RPMI7951 (cell line): ENCODE measurements at places on chromosomes 7 and 10.

DNA sequence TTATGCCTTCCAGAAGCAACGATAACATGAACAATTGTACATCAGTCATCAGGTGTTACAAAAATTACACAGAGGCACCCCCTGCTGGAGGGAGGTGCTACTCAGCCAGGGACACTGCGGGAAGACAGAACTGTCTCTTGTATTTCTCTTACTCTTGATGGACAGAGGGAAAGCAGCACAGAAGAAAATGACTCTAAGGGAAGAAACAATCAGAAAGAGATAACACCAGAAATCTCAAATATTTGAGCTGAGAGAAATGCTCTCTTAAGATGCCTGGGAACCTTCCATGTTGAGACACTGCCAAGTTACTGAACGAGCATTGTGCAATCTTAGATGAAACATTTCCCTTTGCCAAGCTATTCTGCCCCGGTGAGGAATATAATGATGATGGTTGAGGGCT is 227.6 kb upstream of the NPSR1 start:
- DNase-seq = peak; percentile 79

DNA sequence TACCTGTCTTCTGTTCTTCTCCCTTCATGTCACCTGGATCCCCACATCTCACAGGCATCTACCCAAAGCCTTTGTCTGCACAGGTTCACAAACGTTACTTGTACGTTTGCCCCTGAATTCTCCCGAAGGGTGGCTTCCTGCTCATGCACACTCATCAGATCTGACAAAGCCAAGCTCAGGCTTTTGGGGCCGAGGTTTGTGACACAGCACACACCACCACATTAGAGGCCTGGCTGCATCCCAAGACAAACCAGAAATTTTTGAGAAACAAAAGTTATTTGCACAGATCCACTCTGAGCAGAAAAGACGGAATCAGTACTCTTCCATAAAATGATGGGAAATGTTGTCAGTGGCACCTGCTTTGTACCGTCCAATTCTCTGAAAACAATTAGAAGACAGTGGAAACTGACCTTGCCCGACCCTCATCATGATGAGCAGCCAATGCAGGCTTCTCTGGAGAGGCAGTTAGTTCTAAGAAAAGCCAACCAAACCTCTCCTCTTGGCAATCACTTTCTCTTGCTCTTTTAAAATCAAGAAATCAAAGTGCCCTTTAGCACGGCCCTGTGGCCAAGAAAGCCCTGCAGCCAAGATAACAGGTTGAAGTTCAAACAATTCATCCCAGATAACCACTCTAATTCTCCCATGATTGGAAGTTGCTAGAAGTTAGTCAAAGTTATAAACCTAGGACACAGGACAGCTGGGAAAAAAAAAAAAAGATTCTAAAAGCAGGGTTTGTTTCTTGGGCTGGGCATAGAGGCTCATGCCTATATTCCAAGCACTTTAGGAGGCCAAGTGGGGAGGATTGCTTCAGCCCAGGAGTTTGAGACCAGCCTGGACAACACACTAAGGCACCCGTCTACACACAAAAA is 13.6 kb upstream of the SVIL start:
- peak; percentile 84 for DNase-seq

- no peak for DNase-seq
Observed at GRCh38 chr7:45216181-45216580, 58.6 kb downstream of the RAMP3 start.

- peak; percentile 61 for DNase-seq
Observed at GRCh38 chr10:80407812-80408241, 524 bp upstream of the PRXL2A start.

DNA sequence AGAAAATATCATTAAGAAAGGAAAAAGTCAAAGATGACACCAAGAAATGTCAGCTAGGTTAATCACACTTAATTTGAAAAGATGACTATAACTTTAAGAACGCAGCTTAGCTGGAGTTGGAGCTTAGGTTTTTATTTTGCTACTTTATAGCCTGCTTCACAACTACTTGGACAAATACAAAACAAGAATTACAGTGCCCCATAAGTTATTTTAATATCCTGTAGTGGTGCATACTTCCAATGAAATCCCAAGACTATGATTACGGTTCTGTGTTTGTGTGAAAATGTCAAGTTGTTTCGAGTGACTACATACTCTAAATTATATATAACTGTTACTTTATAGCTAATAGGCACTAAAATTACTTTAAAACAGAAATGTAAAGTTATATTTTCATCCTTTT is 244.6 kb upstream of the MGMT start:
- no peak for DNase-seq

DNA sequence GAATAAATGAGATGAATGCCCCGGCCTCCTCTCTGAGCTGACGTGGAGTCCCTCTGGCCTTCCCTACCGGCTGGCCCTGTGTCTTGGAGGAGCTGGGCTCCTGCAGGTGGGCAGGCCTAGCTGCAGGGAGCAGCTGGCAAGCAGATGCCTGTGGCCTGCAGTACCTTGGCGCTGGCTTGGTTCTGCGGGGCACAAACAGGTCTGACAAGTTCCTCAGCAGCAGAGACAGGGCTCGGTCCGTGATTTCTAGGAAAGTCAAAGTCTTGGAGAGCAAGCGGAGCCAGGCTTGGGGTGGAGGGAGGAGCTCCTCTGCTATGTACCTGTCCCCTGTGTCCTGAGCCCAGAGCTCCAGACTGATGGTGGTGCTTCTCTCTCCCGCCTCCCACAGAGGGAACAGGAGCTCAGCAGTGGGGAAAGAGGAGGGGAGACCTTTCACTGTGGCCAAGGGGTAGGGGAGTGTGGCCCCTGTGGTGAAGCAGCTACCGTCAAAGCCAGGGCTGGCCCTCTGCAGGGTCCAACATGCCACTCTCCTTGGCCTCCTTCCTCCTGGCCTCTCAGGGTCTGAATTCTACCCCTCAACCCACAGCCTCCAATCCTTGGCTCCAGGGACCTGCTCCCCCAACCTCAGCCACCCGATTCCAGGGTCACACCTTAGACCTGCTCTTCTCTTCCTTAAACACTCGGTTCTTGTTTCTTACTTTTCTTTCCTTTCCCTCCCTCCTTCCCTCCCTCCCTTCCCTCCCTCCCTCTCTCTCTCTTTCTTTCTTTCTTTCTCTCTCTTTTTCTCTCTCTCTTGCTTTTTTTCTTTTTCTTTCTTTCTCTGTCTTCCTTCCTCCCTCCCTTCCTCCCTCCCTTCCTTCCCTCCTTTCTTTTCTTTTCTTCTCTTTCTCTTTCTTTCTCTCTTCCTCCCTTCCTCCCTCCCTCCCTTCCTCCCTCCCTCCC is 20.1 kb downstream of the MYL10 start:
- DNase-seq = no peak

- no peak for DNase-seq
Observed at GRCh38 chr7:55400191-55400590, 35.1 kb downstream of the LANCL2 start.

DNA sequence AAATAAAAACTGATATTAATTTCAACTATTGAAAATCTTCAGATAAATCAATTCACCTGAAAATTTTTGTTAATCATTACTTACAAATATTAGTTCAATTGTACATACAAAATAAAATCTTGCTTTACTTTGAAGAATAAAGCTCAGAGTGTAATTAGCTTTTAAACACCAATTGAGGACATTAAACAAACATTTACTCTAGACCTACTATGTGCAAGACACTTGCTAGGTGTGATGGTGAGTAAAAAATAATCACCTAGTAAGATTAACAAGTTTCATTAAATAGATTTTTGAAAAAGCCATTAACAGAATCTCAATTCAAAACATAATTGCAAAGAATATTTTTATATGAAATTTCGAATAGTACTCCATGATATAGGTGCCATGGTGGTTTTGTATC is 3.9 kb upstream of the MLLT10 start:
- no peak for DNase-seq

DNA sequence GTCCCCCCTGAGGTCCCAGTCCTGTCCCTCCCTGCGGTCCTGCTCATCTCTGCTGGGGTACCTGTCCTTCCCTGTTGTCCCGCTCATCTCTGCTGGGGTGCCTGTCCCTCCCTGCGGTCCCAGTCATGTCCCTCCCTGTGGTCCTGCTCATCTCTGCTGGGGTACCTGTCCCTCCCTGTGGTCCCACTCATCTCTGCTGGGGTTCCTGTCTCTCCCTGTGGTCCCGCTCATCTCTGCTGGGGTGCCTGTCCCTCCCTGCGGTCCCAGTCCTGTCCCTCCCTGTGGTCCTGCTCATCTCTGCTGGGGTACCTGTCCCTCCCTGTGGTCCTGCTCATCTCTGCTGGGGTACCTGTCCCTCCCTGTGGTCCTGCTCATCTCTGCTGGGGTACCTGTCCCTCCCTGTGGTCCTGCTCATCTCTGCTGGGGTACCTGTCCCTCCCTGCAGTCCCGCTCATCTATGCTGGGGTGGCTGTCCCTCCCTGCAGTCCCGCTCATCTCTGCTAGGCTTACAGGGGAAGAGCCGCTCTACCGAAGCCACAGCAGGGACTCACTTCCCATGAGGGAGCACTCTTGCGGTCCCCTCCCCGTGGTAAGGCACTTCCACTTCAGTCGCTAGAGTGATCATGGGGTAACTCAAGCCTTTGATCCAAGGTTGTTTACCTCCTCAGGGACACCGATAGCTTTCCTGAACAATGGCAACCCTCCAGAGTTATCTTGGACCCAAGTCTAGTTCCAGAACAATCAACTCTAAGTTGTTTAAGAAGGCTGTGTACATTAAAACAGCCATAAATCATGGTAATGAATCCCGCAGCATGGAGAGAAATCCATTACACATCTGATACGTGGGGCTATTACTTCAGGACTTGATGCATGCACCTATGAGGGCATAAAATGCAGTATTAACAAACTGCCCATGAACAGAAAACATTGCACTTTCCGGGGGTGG is 46.8 kb upstream of the MNX1 start:
- no peak for DNase-seq

- DNase-seq = no peak
Observed at GRCh38 chr7:158358926-158359645, 228.5 kb downstream of the PTPRN2 start.

GRCh38 chr10:70417568-70417967 is 13.6 kb downstream of the EIF4EBP2 start:
- no peak for DNase-seq

GRCh38 chr10:71963351-71964097 is 671 bp upstream of the CHST3 start:
- no peak for DNase-seq

DNA sequence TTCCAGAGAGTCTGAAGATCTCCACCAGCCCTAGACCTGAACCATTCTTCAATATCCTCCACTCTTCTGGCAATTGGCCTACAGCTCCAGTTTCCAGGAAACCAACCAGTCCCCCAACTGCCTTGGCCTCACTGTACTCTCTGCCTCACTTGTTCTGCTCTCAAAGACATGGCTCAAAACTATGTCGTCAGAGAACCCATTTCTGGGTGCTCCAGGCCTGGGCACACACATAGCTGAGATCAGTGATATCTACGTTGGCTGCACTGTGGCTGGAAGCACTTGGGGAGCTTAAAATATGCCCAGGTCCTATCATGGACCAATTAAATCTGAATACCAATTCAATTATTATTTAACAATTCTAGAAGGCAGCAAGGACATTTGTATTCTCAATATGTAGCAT is 93.1 kb downstream of the COBL start:
- DNase-seq = no peak

DNA sequence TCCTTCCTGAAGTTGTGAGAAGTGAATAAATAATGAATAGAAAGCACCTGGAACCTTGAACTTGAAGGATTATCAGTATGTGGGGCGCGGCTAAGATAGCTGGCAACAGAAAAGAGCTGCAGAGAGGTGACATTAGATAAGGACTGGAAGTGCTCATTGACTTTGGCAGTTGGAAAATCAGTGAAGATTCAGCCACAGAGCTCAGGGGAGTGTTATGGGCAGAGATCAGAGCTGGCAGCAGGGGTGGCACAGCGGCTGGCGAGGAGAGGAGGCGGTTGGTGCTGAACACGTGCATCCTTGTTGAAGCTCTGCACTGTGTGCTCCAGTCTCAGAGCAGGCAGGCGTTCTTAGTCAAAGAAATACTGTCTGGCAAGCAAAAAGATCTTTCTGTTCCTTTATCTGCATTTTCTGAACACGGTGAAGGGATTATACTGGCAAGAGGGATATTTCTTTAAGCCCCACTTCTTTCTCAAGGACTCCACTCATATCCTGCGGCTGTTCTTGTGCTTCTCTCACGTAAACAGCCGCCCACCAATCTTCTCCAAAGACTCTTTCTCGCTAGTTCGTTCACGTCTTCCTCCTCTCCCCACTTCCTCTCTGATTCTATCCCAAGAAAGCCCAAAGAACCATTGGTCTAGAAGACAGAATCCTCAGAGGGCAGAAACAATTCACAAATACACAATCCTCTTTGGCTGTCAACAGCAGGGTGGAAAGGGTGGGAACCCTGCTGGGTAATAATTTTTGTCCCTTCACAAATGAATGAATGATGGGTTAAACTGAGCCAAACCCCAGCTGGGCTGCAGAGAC is 38.6 kb upstream of the ADD3 start:
- DNase-seq = no peak

DNA sequence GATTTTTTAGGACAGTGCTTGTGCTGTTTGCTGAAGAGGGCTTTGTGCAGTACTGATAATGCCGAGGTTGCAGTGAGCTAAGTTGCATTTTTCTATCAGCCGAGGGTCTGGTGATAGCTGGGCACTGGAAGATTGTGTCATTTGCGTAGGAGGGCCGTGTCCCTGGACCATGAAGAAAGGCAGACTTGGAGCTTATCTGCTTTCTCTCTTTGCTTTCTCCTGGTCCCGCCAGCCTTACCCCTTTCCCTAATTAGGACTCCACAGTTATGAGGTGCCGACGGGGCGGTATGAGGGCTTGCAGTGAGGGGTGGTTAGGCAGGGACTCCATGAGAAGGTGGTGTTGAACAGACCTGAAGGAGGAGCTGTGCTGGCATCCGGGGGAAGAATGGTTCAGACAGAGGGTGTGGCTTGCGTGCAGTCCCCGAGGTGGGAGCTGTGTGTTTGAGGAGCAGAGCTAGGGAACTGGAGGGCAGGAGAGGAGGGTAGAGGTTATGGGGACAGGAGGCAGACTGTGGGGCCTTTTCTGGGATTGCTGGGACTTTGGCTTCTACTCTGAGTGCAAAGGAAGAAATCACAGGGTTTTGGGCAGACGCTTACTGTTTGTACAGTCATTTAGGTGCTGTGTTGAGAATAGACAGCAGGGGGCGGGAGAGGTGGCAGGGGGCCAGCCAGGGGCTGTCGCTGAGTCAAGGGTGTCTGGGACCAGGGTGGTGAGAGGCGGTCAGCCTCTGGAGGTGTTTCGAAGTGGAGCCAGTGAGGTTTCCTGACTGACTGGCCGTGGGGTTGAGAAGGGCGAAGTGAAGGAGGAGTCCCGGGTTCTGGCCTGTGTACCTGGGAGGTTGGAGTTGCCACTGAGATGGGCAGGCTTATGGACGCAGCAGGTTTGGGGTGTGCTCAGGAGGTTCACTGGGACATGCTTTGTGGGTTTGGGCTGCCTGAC is 43.4 kb downstream of the PRF1 start:
- DNase-seq = peak; percentile 70

DNA sequence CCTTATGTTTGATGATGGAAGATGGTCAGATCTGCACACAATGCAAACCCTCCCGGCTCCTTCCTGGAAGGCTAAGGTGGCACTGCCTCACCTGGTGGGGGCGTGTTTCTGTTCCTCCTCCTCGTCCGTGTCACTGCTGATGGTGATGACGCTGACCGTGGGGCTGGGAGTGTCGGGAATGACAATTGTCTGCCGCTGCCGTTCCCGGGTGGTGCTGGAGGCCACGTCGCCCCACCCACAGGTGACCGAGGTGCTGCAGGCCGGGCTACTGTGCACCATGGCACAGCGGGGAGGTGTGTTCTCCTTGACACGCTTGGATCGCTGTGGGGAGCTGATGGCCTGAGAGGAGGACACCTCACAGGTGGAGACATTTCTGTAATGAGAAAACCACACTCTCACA is 73.1 kb downstream of the CLEC2L start:
- no peak for DNase-seq

GRCh38 chr7:103097041-103097440 is 22.1 kb downstream of the ARMC10 start:
- no peak for DNase-seq
